DMS79 (cell line): ENCODE measurements at places on chromosomes 4 and X.
A peak's percentile ranks its signal among the peaks of the same experiment; 100 is the strongest.

DNA sequence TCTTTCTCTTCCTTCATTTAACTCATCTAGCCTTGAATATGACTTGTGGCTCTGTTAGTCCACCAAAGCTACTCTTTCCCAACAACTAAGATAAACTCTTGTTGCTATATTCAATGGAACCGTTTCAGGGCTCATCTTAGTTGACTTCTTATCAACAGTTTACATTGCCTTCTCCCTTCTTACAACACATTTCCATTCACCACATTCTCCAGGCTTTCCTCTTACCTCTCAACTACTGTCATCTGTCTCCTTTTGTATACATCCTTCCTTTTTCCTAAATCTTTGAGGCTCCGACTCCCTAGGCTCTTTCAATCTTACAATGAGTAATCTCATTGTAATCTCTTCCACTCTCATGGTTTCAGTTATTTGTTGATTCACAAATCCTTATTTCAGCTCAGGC lies 58.5 kb downstream of the NCAPG start:
- no peak for DNase-seq

DNA sequence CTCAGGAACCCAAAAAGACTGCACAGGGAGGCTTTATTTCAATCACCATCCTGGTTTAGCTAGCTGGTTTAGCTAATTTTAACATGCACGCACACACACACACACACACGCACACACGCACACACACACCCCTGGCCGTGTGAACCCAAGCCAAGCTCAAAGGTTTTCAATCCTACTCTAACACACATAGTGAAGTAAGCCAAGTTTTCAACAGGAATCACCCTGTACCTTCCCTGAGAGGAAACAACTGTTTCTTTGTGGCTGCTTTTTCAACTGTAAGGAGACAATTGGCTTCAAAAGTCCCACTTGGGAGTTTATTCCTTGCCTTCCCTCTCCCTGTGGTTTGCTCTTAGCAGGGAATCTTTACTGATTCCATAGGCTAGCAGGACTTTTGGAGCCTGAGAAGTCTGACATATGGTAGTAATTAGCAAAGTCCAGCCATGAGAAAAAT lies 98.9 kb upstream of the BMP3 start:
- no peak for DNase-seq

GRCh38 chr4:98822144-98822543 lies 106.8 kb downstream of the EIF4E start:
- no peak for DNase-seq

GRCh38 chr4:176034936-176035335 lies 30.7 kb upstream of the WDR17 start:
- DNase-seq: no peak

- no peak for DNase-seq
Measured at GRCh38 chrX:56130436-56130835, 101.7 kb upstream of the KLF8 start.

DNA sequence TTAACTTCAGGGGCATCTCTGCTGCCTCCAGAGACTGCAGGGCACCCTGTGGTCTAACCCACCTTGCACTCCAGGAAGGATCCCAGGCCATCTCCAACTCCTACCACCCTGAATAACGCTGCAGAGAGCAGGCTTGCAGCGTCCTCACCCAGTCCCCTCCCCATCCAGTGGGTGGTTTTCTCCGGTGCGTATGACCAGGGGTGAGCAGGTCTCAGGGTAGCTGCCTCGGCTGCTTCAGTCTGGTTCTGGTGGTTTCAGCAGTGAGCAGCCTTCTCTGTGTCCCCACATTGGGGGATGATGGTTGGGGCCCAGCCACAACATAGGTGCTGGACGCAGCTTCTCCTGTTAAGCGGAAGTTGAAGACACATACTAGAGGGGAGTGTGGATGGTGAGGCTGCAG lies 38.6 kb upstream of the SORCS2 start:
- no peak for DNase-seq

DNA sequence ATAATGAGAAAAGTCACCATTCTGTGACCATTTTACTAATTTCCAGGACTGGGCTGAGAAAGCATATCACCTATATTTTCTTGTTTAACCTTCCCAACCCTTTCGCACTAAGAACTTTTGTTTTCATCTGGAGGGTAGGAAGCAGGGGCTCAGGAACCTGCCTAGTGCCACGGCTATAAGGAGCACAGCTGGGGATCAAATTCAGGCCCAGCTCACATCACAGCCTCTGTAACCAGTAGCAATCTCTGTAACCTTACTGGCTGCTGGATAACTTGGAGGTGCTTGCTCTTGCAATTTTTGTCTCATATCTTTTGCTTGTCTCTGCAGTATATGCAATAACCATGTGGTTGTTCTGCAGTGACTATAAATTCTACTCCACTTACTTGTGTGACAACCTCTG lies 76.7 kb upstream of the PLAC1 start:
- no peak for DNase-seq

DNA sequence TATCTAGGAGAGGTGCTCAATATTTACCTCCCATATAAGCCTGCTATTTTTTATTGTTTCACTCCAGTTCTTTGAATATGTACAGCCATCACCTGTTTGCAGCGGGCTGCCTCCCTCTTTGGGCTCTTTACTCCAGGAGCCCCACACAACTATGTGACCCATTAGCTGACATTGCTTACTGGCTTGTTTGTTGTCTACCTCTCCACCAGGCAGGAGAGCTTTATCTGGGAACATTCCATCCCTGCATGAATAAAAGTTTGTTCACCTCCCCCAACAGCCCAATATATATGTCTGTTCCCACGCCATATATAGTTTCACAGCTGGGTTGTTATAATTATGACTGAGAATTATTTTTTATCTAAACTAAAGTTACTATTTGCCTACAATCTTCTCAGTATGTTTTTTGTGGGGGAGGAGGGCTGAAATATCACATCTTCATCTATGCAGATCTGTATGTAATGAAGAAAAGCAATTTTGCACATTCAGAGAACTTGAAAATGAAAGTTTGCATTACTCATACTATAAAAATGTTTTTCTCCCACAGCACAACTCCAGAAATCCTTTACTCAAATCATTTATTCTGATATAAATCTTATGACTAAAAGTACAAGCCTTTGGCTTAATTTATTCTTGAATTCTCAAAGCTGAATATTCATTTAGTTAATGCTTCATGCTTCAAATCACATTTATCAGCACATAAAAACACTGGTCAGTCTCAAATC lies 61.2 kb upstream of the DAPP1 start:
- DNase-seq: no peak

DNA sequence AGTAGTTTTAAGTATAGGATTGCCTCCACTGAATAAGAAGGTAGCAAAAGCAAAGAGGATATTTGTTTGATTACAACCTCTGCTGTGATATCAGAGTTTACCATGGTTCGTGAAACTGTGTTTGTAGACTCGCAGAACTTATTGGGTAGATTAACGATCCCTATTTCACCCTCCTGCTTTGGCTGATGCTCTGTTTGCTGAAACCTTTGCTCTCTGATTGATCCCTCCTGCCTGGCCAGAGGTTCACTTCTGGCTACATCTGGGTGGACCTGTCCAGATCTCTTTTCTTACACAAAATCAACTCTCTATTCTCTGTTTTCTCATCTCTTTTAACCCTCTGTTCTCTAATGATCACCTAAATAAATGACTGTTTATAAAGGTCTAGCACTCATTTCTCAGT lies 37.9 kb upstream of the TMEM192 start:
- DNase-seq: no peak

DNA sequence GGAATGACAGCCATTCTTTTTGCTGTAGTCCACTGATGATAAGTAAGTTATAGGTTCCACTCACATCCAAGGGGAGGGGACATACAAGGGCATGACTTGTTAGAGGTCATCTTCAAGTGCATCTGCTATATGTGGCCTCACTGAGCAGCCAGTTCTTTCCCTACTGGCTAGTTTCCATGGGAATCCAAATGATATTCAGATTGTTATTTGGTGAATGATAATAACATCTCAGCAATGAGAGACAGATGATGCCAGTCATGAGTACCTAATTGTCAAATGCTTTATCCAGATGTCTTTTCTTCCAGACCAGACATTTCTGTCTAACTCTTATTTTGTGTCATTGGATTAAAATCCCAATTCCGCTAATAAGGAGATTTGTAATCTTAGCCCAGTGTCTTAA lies 460.4 kb upstream of the BOD1L1 start:
- no peak for DNase-seq

GRCh38 chr4:184729946-184730345 lies 4.0 kb downstream of the CENPU start:
- DNase-seq: no peak

GRCh38 chr4:3044870-3045819 lies 29.2 kb downstream of the HTT-AS start:
- no peak for DNase-seq

DNA sequence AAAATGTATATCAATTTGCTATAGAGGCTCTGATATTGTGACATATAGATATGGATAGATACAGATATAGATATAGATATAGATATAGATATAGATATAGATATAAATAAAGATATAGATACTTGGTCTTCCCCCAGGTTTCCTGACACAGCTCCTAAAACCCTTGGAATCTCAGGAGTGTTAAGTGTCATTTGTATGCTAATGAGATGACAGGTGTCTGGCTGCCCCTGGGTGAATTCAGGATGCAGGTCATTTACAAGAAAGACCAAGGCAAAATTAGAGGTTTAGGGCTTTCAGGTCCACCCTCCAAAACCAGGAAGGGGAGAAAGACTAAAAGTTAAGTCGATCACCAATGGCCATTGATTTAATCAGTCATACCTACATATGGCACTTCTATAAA lies 1034.8 kb downstream of the PDHA2 start:
- no peak for DNase-seq

- no peak for DNase-seq
Measured at GRCh38 chr4:538542-539142, 37.5 kb downstream of the TMEM271 start.

- no peak for DNase-seq
Measured at GRCh38 chr4:142406917-142407501, 439.1 kb downstream of the INPP4B start.

DNA sequence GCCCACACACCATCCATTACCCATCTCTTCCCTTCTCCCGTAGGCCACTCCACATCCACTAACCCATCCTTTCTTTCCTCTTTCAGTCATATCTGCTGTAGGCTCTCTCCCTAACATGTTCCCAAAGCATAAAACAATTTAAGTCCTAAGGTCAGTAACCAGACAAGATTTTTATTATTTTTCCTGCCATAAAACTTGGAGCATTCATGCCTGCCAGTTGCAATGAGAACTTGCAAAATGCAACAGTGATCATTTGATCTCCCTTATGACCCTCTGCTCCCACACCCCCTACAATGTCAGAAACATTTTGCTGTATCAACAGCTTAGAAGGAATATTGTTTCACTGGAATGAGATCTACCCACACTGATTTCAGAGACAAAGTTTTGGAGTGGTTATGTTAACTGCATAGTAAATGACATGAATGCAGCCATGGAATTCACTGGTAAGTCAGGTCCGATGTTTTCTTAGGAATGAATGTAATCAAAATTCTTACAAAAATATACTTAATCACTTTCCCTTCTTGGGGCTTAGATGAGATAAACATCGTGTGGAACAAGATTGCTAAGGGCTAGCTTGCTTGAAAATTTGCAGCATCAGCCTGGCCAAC lies 5.7 kb downstream of the NIPAL1 start:
- no peak for DNase-seq

DNA sequence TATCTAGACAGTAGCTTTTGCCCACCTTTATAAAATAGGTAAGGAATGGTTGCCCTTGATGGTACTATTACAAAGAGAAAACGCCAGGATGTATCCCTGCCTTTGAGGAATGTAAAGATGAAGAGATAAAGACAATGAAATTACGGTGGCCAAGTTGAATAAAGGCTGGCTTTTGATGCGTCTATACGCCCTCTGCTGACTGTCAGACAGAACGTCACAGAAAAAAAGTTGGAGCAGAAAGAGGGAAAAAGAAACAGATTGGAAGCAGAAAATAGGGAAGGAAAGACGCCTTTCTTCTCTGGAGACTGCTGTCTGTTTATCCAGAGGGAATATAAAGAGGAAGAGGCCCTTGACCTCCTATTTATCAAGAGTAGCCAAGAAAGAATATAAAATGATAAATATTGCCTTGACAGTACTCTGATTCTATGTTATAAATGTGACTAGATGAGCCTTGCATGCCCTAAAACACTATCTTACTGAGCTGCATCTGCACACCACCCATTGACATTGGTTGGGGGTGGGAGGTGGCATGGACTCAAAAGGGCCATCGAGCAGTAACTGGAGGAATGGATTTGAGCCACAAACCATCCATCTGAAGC lies 30.6 kb downstream of the PCDH19 start:
- no peak for DNase-seq

- no peak for DNase-seq
Measured at GRCh38 chrX:87516717-87517121, 883 bp upstream of the KLHL4 start.

DNA sequence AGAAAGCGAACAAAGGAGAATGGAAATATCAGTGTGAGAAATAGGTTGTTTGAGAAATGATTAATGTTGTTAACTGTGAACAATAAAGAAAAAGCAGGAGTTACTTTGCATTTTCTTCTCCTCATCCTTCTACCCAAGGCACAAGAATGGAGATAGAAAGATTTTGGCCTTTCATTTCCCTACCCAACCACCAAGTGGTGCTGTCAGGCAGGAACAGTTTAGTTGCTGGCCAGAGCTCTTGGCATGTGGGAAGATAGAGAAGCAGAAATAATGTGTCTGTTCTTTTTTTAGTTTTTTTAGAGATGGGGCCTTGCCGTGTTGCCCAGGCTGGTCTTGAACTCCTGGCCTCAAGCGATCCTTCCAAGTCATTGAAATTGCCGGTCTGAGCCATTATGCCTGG lies 12.8 kb downstream of the HOPX start:
- peak; percentile 11 for DNase-seq

- no peak for DNase-seq
Measured at GRCh38 chr4:56972389-56972788, 5.0 kb downstream of the NOA1 start.

DNA sequence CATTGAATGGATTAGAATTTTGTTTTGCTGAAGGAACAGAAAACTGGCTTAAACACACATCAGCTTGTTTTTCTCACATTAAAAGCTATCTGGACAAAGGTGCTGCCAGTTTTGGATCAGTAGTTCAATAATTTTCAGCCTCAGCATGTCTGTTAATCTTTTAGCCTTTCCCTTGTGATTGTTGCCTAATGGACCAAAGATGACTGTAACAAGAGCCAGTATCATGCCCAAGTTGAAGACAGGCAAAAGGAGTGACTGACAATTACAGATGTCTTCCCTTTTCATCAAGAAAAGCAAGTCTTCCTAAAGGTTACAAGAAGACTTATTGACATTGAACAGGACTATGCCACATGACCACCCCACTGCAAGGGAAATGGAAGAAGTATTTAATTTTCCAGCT lies 419.7 kb downstream of the MAPK10 start:
- no peak for DNase-seq

DNA sequence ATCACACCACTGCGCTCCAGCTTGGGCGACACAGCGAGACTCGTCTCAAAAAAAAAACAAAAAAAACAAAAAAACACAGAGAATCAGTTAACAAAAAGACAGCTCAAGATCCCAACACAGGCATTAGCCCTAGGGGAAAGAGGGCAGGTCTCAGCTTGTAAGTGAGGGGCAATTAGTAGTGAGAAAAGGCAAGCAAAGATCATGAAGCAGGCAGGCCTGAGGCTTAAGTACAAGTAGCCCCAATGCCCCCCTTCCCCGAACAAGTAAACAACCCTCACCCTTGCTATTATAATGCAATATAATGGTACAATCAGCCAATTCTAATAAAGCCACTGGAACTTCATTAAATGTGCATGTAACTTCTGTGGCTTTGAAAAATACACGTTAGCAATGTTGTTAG lies 17.0 kb downstream of the ADGRA3 start:
- peak; percentile 18 for DNase-seq

- DNase-seq: no peak
Measured at GRCh38 chrX:10052906-10053625, 85.9 kb downstream of the CLDN34 start.
